Urothelium cell line (cell line): ENCODE measurements at places on chromosomes 2 and 18.

DNA sequence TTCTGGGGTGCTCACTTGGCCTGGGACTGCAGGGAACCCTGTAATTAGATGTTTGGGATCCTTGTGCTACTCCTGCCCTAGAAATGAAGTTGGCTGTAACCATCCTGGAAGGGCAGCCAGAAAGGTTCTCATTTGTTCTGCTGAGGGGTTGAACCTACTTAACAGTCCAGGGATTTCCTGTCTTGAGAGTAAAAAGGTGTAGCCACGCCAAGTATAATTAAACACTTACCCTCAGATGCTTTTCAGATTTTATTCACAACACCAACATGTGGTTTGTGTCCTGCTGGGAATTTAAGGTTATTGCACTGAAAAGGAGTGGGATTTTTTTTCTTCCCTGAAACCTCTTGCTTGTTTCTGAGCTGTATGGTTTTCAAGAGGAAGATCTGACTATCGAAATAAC lies 222.4 kb upstream of the APCDD1 start:
- DNase-seq, result no peak

- no peak for DNase-seq
Observed at GRCh38 chr2:106970471-106971261, 84.7 kb upstream of the ST6GAL2 start.

DNA sequence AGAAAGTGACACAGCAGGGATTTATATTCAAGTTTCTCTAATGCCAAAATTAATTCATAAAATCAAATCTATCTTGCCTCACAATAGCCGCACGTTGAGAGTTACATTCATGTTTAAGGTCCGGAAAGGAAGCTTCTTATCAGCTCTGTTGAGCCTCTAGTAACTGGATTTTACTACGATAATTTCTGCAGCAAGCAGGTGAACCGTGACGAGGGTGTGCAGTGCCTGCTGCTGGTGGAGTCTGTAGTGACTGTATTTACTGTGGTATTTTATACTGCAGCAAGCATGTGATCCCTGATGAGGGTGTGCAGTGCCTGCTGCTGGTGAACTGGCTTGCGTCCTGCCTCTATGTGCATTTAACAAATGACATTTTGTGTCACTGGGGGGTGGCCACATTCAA lies 120.0 kb downstream of the SNTG2 start:
- DNase-seq, result no peak

GRCh38 chr2:38654528-38655381 lies 11.2 kb upstream of the GALM start:
- DNase-seq, result no peak

DNA sequence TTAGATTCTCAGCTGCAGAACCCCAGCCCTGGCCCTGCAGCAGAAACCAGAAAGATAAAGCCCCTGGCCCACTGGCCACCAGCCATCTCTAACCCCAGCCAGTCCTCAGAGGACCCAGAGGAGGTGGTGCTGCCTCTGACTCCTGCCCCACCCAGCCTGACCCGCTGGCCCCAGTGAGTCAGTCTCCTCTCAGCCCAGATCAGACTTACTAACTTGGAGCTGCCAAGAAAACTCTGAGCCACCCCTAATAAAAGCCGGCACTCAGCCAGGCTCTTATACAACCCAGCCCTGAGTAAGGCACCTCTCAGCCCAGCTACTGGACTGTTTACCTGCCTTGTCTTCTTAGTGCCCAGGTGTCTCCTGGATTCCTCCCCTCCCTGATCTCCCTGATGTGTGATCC lies 2.0 kb downstream of the SLC14A2 start:
- DNase-seq, result peak; percentile 80

DNA sequence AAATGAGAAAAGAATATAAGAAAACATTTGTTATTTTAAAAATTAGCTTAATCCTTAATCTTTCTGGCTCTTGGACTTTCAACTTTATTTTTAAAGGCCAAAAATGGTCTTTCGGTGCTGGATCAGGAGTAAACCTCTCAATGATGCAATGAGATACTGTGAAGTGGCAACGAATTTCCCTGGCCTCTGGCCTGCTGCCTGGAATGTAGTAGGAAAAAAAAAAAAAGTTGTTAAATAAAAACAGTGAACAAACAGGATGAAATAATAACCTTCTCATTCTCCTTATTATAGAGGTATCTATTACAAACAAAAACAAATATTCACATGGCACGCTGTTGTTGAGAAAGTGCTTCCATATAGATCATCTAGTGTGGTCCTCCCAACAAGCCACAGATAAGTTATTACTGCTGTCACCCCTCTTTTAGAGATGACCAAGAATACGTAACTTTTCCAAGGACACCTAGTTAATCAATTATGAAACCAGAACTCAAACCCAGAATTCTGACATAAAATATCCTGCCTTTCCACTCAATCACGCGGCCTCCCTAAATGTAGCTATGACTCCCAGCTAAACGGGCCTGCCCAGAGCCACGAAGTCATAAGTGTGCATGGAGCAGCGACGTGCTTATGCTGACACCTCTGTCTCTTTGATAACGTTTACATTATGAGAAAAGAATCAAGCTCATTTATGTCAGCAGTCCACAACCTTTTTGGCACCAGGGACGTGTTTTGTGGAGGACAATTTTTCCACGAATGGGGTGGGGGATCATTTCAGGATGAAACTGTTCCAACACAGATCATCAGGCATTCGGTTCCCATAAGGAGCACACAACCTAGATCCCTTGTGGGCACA lies 170.9 kb downstream of the BCL2 start:
- DNase-seq, result no peak

- DNase-seq, result no peak
Observed at GRCh38 chr2:204177251-204177976, 240.9 kb downstream of the ICOS start.

DNA sequence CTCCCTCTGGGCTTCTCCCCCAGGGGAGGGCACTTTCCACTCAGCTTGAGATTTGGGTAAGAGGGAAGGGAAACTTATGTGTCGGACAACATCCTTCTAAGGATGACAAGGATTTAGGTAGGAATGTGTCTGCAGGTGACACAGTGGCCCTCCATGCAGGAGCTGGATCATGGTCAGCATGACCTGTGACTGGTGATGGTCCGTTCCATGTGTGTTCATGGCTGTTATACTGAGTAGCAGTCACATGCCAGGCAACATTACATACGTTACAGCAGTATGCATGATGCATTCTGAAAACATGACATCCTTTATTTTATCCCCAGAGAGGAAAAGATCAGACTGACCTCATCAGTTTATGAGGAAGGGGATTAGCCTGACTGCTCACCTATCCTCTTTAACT lies 192.1 kb downstream of the SEPTIN10 start:
- DNase-seq, result no peak

DNA sequence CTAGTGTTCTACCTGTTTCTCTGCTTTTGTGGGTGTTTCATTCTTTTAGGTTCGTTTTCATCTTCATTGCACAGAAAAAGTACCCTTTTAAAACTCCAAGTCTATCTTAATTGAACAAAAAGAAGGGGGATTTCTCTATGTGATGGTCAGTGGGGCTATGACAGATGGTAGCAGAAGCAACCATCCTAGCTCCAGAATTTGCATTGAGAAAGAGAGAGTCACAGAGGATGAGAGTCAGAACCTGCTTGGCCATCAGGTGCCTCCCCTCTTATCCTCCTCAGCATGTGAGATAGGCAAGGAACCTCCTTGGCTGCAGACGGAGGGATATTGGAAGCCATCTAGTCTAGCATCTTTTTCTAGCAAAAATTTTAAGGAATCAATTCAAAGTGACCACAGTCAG lies 398.0 kb upstream of the DCC start:
- no peak for DNase-seq

DNA sequence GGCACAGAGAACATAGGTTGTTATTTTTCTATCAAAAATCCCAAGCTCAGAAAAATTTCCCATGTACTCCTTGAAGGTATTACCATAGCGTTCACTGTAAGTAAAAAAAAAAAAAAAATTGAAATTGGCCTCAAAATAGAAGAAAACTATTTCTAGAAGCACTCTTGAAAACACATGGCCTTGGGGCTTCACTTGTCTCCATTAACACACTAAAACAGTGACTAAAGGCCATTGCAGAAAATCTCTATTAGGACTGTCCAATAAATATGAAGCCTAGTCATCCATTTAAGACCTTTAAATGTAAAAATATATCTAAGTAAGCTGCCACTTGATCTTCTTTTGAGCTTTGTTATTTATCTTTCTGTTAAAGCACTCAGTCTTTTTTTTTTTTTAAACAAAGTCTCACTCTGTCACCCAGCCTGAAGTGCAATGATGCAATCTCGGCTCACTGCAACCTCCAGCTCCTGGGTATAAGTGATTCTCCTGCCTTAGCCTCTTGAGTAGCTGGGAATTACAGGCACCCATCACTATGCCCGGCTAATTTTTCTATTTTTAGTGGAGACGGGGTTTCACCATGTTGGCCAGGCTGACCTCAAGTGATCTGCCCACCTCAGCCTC lies 35.8 kb downstream of the CCDC68 start:
- DNase-seq, result no peak

- peak; percentile 2 for DNase-seq
Observed at GRCh38 chr18:34221971-34222306, 2.8 kb downstream of the NOL4 start.

GRCh38 chr18:75364512-75365253 lies 62.8 kb downstream of the SMIM21 start:
- no peak for DNase-seq

GRCh38 chr18:9737006-9737405 lies 28.9 kb downstream of the RAB31 start:
- DNase-seq, result no peak

DNA sequence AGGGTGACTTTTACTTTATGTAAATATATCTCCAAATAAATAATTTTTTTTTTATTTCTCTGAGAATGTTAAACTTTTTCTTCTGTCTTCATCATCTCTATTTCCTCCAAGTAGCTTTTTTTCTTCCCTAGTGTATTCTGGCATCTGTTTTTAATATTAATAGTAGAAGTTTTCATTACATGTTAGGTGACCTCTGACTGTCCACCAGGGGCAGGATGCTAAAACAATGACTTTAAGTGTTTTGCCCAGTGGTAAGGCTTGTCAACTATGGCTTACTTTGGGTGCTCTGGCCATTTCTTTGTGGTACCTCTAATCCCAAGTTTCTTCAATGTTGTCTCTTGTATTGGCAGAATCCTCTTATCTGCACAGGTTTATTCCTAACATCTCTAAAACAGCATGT lies 127.1 kb downstream of the SRBD1 start:
- DNase-seq, result no peak

DNA sequence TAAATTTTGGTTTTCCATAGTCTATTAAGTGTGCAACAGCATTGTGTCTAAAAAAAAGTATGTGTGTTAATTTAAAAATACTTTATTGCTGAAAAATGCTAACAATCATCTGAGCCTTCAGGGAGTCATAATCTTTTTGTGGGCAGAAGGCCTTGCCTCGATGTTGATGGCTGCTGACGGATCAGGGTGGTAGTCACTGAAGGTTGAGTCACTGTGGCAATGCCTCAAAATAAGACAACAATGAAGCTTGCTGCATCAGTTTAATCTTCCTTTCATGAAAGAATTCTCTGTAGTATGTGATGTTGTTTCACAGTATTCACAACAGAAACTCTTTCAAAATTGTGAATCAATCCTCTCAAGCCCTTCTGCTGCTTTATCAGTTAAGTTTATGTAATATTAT lies 31.3 kb downstream of the HDHD2 start:
- no peak for DNase-seq

GRCh38 chr2:174615871-174616436 lies 18.4 kb upstream of the WIPF1 start:
- peak; percentile 14 for DNase-seq

GRCh38 chr2:237312021-237312755 lies 101.8 kb downstream of the COL6A3 start:
- DNase-seq, result no peak

DNA sequence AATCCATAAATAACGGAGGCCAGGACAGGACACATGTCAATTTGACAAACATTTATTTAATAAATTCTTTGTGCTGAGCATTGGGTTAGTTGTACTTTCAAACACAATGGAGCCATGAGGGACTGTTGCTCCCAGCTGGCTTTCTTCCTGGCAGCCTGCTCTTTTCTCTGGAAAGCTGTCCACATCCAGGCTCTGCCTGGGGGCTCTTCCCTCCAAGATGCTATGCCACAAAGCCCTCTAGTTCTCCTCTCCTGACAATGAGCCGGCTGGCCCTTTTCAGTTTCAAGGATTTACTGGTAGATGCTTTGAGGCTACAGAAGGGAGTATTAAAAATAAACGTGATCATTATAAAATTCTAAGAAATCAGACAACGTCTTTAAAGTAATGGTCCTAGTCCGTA lies 44.1 kb upstream of the SLC14A2 start:
- DNase-seq, result no peak

GRCh38 chr2:46510598-46511177 lies 31.3 kb downstream of the TMEM247 start:
- no peak for DNase-seq

- DNase-seq, result peak; percentile 61
Observed at GRCh38 chr2:10412380-10412779, 35.7 kb downstream of the ODC1 start.

DNA sequence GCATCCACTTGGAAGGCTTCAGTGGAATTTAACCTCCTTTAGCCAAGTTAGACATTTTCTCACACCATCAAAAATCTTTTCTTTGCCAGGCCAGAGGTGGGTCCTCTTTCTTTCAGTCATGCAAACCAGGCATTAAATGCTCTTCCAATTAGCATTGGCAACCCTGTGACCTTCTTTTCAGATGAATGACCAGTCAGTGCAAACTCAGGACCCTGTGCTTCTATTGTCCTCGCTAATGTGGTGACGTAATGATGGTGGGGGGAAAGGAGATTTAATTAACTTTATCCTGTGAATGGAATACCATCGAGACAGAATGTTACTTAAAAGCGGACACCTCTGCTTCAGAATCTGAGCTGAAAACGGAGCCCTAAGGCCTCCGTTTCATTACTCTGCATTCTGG lies 23.2 kb upstream of the STPG4 start:
- DNase-seq, result no peak

DNA sequence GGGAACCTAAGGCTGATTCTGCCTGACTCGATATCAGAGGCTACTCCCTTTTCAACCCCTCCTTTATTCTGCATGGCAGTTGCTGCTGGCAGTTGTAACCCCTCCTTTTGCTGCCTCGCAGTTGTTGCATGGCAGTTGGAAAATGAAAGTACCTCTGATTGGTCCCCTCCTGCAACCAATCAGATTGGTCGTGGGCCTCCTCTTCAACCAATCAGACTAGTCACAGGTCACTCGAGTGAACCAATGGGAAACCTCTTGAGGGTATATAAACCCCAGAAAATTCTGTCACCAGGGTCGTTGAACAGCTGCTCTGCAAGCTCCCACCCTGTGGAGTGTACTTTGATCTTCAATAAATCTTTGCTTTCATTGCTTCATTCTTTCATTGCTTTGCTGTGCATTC lies 294.3 kb upstream of the SLC8A1 start:
- DNase-seq, result no peak
